ENCODE measurements at places on chromosomes 1 and 21.

DNA sequence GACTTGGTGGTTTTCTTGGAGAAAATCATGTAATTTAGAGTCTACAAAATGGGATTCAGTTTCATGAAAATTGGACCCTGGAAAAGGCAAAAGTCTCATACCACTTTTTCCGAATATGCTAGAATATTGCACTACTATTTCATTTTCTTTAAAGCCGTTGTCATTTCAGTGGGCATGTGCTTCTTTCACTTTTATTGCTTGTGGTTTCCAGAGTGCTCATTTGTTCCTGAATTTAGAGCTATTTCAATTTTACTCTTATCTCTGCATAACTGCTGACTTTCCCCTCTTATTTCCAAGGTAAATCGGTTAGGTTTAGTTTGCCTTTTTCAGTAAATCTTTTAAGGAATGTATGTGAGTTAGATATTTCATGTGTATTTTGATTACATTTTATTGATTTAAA lies 11.6 kb downstream of the HHAT start:
- DNase-seq = no peak

DNA sequence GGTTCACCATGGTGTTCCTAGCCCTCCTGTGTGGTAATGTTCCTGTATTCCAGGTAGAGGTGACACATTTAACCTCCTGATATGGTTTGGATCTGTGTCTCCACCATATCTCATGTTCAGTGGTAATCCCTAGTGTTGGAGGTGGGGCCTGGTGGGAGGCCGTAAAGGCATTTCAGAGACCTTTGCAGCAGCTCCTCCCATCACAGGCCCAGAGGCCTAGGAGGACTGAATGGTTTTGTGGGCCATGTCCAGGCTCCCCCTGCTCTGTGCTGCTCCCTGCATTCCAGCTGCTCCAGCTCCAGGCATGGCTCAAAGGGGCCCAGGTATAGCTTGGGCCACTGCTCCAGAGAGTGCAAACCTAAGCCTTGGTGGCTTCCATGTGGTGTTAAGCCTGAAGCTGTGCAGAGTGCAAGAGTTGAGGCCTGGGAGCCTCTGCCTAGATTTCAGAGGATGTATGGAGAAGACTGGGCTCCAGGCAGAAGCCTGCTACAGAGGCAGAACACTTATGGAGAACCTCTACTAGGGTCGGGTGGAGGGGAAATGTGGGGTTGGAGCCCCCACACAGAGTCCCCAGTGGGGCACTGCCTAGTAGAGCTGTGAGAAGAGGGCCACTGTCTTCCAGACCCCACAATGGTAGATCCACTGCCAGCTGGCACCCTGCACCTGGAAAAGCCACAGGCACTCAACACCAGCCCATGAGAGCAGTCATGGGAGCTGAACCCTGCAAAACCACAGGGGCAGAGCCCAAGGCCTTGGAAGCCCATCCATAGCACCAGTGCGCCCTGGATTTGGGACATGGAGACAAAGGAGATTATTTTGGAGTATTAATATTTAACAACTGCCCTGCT lies 10.0 kb downstream of the SELENBP1 start:
- DNase-seq = no peak

GRCh38 chr1:157004327-157004726 lies 41.2 kb downstream of the ARHGEF11 start:
- DNase-seq = no peak

DNA sequence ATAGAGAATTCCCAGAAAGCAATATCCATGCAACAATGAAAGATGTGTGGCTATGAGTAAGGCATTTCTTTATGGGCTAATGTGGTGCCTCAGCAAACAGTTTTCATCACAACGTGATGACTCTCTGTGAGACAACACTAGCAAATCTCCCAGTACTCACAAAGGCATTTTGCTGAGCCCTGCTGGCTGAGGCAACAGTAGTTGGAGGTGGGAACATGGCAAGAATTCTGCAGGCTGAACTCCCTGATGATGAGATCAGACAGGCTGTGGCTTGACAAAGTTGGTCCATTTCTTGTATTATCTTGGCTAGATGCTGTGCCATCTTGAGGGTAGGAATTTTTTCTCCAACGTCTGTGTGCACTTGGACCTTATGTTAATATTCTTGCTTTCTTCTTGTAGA lies 24.6 kb downstream of the PROX1 start:
- DNase-seq = no peak

DNA sequence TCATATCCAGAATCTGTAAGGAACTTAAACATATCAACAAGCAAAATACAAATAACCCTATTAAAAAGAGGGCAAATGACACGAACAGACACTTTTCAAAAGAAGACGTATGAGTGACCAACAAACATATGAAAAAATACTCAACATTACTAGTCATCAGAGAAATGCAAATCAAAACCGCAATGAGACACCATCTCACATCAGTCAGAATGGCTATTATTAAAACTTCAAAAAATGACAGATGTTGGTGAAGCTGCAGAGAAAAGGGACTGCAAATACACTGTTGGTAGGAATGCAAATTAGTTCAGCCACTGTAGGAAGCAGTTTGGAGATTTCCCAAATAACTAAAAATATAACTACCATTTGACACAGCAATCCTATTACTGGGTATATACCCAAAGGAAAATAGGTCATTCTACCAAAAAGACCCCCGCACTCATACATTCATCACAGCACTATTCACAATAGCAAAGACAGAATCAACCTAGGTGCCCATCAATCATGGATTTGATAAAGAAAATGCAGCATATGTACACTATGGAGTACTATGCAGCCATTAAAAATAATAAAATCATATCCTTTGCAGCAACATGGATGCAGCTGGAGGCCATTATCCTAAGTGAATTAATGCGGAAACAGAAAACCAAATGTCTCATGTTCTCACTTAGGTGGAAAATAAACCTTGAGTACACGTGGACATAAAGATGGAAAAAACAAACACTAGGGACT lies 230.1 kb upstream of the RAB4A start:
- no peak for DNase-seq

DNA sequence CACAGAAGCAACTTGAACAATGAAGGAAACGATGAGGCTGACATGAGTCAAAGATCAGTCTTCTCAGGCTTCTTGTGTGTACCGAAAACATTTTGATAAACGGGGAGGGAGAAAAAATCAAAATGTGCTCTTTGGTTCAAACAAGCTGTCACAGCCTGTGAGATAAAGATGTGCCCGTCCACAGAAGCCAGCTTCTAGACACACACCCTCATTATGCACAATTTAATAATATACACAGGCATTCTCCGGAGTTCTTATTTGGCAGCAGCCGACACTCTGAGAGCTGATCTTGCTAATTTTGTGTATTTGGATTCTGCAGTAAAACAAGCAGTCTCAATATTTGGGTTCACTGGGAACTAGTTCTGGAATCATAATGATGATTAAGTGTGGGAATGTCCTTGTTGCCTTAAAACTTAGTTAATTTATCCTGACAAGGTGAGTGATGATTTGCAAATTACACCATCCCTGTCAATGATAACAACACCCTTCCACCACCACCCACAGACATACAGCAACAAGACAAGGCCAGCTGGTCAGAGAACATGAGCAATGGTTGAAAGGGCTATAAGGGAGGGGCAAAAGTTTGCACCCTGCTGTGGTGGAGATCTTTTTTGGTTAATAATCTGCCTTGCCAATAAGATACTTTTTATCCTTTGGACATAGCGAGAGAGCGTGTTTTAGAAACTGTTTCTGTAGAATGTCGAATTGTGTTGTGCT lies 269.9 kb upstream of the KIAA0040 start:
- DNase-seq = no peak

GRCh38 chr1:211329764-211330201 lies 3.1 kb downstream of the TRAF5 start:
- DNase-seq = no peak

GRCh38 chr1:32052887-32053286 lies 19.9 kb upstream of the TMEM39B start:
- no peak for DNase-seq

DNA sequence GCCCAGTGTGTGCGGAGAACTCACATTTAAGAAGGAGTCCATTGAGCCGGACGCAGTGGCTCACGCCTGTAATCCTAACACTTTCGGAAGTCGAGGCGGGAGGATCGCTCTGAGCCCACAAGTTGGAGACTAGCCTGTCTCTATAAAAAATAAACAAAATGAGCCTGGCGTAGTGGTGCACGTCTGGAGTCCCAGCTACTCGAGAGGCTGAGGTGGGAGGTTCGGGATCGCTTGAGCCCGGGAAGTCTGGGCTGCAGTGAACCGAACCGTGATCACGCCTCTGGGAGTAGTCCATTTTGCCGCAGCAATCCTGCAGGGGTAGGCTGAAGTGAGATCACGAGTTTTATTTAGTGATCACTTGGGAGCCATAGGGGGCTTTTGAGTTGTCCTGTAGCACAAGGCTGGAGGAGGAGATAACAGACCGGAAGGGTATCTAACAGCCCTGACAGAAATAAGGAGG lies 497 bp upstream of the FUCA1 start:
- no peak for DNase-seq

DNA sequence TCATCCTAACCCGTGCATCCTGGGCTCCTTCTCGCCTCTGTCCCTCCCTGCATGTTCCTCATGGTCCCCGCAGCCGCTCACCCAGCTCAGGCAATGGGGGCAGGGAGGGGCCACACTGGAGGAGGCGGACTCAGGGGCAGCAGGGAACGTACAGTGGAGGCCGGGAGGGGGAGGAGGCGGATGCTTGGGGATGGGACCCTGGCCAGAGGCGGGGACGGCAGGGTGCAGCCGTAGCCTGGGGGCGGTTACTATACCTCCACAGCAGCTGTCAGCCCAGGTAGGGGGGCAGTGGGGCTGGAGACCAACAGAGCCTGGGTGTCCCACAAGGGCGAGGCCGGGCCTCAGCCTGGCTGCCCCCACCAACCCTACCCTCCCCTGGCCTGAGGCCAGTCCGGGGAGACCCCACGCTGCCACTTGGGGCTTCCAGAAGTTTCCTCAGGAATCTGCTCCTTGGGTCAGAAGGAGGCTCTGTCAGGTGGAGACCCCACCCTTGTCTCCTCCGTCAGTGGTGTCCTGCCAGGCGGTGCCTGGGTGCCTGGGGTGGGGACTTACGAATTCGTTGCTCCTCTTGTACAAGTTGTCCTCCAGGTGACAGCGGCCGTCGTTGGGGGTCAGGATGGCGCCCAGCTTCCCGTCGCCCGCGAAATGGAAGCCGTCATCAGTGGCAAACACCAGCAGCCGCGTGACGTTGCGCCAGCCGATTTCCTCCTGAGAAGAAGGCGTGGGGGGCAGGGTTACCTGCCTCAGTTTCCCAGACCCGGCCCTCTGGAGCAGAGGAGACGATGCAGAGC lies 20.7 kb downstream of the ITGB2 start:
- DNase-seq = no peak

GRCh38 chr1:63773815-63774616 lies at the start of gene ROR1:
TSS of gene ROR1 (plus strand) at chr1:63774017.
- DNase-seq = peak; percentile 47

DNA sequence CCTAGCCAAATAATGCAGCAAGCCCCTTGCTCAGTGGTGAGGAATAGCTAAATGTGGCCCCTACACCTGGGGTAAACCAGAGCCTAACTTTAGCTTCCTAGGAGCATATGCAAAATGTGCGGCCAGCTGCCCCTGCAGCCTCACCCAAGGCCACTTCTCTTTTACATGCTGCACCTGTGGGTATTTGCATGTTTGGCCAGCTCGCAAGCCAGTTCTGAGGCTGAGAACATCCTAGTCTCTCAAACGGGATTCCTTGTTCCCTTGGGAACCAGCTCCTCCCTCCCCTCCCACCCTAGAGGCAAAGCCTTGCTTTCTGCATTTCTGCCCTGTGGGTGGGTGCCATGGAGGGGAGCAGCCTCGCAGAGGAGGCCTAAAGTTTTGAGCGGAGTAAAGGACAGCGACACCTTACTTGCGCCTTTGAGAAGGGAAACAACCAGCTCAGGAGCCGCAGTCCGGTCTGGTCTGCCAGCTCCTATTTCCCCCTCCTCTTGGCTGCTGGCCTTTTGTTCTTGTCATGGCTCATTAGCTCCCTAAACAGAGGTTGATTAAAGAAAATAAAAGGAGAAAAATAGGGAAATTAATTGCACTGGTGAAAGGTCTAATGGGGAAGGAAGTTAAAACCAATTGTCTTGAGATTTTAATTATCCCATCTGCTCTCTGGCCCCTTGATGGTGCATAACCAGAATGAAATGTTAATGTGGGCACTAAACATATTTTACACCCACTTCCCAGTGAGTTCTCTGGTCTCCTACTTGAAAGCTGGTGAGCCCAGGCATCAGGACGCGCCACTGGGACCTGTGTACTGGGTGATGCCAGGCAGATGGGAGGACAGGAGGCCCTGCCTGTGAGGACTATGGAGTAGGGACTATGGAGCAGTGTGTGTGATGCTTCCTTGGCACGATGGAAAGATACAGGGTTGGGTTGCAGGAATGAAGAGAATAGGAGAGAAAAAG lies 68.7 kb downstream of the TEX35 start:
- DNase-seq = no peak

DNA sequence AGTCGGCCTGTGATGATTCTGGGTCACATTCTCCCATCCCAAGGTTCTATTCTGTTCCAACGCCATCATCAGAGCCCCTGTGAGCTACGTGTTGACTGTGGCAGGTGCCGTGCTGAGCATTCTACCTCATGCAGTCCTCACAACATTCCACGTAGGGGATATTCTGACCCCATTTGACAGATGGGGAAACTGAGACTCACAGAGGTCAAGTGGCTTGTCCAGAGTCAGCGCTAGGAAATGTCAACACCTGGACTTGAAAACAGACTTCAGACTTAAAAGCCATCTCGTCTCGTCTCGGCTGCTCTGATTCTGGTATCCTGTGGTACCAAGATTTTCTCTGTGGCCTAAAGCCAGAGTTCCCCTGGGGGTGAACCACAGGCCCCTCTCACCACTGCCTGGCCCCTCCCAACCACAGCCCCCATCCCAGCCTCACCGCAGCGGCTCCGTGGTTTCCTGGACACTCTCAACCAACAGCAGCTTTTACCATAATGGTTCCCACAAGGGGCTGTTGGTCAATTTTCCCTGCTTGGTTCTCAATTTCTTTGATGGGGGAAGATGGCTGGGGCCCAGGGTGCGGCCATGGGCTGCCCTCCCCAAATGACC lies 39.6 kb downstream of the SDC3 start:
- DNase-seq = no peak

DNA sequence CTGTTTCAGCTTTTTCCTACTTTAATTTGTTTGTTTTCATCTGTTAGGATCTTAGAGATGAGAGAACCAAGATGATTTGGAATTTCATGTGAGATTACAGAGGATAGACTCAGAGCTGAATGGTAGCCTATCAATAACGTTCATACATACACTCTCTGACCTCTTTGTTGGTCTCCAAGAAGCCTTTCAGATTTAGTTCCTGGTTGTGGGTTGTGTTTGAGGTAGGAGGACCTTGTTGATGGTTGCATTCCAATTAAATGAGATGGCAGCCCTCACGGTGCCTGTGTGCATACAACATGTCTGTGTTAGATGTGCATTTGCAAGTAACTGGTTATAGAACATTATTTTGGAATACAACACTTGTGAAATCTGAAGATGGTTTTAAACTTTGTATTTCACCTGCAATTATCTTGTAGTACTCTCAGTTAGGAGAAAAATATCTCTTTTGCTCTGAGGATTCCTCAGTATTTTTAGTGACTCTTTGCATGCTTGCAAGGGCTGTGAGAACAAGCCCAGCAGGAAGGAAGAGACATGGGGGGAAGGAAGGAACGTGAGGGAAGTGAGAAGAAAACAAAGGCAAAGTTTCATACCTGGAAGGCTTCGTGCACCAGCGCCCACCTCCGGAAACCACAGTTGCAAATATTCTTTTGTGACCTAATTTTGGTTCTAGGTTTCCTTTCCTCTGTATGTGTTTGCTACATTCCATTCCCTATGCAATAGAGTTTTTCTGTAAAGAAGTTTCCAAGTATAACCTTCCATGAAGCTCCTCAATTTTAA lies 291.8 kb downstream of the DISC1 start:
- DNase-seq = no peak
